ENCODE measurements at places on chromosomes 12 and 14.

DNA sequence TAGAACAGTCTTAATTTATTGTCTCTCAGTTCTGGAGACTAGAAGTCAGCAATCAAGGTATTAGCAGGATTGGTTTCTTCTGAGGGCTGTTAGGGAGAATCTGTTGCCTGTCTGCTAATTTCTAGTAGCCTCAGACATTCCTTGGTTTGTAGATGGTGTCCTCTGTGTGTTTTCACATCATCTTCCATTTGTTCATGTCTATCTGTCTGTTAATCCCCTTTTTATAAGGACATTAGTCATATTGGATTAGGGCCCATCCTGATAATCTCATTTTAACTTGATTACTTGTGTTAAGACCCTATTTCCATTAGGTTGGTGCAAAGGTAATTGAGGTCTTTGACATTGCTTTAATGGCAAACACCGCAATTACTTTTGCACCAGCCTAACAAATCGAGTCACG, 34.3 kb downstream of the TBC1D15 start:
- H3K4me3 ChIP-seq: no peak overlapping the region
- H3K27ac ChIP-seq: no peak overlapping the region
- H3K27me3 ChIP-seq: no peaks in the 10 kb centered on the region

DNA sequence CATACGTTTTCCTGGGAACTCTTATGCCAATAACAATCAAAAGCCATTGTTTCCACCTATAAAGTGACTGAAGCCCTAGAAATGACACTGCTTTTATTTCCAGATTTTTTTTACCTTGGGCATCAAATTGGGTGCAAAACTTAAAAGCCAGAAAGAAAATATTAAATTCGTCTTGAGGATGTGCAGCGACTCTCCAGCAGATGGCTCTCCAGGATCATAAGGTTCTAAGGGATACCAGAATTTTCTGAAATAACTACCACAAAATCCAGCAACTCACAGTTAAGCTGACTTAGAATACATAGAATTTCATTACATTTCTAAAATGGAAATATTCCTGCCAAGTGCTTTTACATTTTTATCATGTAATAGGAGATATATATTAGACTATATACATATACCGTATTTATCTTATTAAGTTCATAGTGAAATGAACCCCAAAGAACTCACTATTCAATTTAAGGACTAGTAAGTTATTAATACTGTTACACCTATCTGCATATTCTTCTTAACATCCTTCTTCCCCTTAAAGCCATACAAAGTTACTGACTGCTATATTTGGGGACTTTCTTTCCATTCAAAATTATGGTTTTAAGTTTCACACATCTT, 44.0 kb downstream of the ARMH4 start:
- no peak overlapping the region for H3K27ac ChIP-seq
- no peak overlapping the region for H3K4me3 ChIP-seq
- H3K36me3 ChIP-seq: no peaks in the 10 kb centered on the region
- DNase-seq: peak; percentile 1
- no peaks in the 10 kb centered on the region for H3K27me3 ChIP-seq

- DNase-seq: peak; percentile 44
- H3K36me3 ChIP-seq: no peaks in the 10 kb centered on the region
- peaks cover 5% of the 10 kb centered on the region for H3K4me1 ChIP-seq
- H3K27me3 ChIP-seq: no peaks in the 10 kb centered on the region
- no peak overlapping the region for H3K27ac ChIP-seq
These were observed 7.1 kb upstream of the MRPL52 start for GRCh38 chr14:22822571-22823098.

DNA sequence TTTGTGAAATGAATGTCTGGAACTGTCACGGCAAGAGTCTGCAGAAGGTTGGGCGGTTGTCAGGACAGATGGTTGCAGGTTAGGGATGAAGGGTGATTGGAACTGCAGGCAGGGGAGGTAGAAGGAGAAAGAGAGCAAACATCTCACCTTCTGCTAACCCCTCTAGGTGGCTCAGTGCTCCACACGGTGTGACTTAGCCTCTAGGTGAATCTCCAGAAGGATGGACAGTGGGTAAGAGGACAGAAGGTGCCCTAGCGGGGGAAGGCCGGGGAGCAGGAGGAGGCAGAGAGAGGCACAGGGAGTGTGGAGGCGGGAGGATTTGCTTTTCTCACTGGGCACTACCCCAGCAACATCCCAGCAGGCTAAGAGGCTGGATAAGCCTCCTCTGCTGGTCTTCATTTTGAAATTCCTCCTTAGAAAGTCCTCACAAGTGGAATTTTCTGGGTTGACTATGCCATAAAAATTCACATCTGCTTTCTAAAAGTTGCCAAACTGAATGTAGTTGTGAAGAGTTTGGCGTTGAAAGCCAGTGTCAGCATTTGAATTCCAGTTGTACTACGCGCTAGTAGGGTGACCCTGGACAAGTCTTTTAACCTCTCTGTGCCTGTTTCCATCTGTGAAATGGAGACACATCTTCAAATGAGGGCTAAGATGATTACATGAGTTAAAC, 10.7 kb upstream of the GPR68 start:
- H3K36me3 ChIP-seq: no peaks in the 10 kb centered on the region
- no peak for DNase-seq
- H3K4me3 ChIP-seq: no peak overlapping the region
- H3K27me3 ChIP-seq: no peaks in the 10 kb centered on the region
- H3K4me1 ChIP-seq: peaks cover 54% of the 10 kb centered on the region

- H3K36me3 ChIP-seq: no peaks in the 10 kb centered on the region
- DNase-seq: no peak
- H3K27me3 ChIP-seq: peaks cover 4% of the 10 kb centered on the region
- no peak overlapping the region for H3K27ac ChIP-seq
These were observed 7.4 kb downstream of the RFLNA start for GRCh38 chr12:124302241-124302806.

DNA sequence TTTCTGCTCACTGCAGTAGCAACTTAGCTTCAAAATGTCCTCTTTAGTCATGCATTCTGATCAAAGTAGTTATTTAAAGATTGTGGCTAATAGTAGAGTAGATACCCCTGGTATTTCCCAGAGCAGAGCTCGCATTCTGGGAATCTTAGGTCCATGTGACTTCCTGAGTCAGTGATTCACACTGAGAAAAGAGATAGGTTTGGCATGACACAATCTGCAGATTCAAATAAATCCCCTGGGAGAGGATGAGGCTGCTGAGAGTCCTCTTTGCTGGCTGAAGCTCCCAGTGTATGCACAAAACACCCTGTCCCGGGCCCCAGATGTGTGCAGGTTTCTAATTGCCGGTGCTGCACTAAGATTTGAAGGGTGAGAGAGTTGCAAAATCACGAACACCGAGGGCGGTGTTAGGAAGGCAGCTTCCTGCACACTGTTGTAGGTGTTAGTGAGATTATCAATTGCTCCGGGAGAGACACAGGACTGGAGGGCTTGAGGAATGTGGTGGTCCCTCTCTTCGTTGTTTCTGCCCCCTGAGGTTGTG, 233.2 kb downstream of the NRXN3 start:
- H3K4me1 ChIP-seq: no peaks in the 10 kb centered on the region
- DNase-seq: no peak
- no peaks in the 10 kb centered on the region for H3K36me3 ChIP-seq
- H3K27ac ChIP-seq: no peak overlapping the region

DNA sequence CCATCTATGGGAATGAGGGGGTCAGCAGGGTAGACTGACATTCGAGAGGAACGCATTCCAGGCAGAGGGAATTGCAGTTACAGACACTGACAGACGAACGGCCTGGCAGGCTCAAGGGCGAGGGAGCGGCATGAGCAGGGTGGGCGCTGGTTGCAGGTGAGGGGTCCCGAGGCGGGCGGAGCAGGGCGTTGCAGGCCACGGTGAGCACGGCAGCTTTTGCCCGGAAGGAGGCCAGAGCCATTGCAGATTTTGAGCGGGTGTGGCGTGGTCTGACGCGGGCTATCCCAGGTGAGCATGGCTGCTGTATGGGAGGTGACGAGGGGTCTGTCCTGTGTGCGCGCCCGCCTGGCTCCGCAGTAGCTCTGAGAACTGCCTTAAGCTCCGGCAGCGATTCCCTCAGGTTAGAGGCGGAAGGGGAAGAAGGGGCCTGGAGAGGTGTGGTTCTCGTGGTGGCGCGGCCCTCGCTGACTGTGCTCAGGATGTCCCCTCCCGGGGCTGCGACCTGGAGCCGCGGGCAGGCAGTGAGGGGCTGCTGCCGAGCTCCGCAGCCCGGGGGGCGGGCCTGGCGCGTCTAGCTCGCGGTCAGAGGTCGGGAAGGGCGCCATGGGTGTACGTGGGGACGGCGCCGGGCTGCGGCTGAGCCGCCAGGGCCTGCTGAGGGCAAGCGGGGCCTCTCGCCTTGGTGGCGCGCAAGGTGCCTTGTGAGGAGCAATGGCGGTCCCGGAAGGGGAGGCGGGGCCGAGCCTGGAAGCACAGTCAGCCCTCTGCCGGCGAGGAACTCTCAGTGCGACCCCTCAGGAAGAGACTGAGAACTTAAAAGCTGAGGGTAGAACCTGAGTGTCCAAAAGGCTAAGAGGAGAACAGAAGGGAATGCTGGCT, 177.1 kb downstream of the CACNA1C start:
- H3K4me1 ChIP-seq: no peaks in the 10 kb centered on the region
- H3K27me3 ChIP-seq: no peaks in the 10 kb centered on the region
- H3K4me3 ChIP-seq: no peak overlapping the region
- H3K27ac ChIP-seq: no peak overlapping the region
- no peak for DNase-seq
- no peaks in the 10 kb centered on the region for H3K36me3 ChIP-seq

DNA sequence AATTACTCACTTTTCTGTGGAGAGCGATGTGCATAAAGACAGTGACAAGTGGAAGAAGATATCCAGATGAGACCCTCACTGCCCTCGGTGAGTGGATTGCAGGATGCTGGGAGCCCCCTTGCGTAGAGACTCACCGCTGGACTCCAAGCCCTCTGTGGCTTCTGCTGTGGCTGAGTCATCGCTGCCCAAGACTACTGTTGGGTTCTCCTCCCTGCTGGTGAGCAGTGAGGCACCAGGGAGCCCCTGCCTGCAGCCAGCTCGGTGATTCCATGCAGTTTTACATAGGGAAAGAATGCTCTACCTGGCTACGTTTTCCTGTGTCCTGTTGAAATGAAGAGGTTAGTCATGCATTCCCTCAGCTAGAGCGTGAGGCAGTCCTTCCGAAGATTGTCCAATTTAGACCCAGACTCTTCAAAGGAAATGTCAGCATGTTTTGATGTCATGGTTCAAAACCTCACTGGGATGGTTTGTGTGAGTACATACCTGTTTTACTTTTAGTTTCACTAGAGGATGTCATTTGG, 28.2 kb downstream of the TRAF3 start:
- peak; percentile 14 for DNase-seq
- no peaks in the 10 kb centered on the region for H3K27me3 ChIP-seq
- H3K27ac ChIP-seq: peak overlapping the region; percentile 47
- no peaks in the 10 kb centered on the region for H3K36me3 ChIP-seq
